ENCODE measurements at places on chromosomes 2 and 18.

GRCh38 chr2:84799772-84800171 is 81.1 kb downstream of the TRABD2A start:
- no peak for DNase-seq

DNA sequence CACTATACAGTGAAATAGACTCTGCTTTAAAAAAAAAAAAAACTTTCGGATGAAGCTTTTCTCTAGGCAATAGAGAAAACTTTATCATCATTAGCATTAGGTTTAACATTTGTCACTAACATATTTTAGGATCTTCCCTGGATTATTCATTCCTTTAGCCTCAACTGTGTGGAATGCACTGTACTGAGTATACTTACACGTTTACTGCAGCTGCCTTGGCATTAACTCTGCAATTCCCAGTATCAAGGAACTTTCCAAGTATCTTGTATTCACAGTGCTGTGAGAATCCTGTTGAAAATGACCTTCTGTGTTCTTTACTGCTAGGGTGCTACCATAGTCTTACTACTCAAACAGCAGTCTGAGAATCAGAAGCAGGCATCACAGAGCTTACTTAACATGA is 328.2 kb upstream of the COL3A1 start:
- no peak for DNase-seq

- no peak for DNase-seq
Observed at GRCh38 chr2:234536178-234536965, 39.5 kb upstream of the ARL4C start.

- no peak for DNase-seq
Observed at GRCh38 chr2:53827398-53828175, 32.2 kb downstream of the GPR75 start.

GRCh38 chr18:5503740-5504139 is 40.1 kb downstream of the EPB41L3 start:
- no peak for DNase-seq

DNA sequence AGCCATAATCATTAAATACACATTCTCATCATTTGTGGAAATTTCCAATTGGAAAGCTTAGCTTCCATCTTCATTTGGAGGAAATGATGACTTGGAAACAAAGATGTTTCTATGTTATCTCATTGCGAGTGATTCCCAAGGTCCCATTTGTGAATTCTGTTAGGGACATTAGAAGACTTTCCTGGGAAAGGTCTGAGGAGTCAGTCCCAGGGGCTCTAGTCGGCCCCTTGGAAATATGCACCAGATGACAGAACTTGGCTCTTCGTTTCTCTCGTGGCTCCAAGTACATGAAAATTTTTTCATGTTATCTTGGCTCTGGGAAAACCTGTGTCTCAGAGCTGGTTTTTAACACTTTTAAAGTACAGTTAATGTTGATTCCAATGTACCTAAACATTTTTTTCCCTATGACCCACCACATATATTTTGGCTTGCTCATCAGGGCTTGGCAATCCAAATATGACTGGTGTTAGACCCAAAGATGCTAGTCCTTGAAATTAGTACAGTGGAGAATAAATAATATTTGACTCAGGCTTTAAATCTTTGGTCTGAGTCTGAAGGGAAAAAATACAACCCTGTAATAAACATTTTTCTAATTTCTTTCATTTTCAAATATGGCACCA is 15.4 kb upstream of the CAVIN2 start:
- no peak for DNase-seq

DNA sequence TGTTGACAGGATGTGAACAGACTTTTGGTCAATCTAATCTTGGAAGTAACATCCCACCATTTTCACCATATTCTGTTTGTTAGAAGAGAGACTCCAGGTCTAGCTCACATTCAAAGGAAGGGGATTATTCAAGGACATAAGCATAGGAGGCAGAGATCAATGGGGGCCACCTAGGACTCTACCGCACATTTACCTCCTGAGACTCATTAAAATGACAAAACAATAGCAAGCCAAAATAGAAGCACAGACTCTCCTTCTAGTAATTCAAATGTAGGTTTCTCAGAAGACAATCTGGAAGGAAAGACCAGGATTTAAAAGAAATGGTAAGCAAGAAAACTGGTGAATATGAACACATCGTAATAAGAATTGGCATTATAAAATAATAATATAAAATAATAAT is 156.4 kb upstream of the KYNU start:
- DNase-seq, result no peak
